ENCODE measurements at places on chromosomes 4 and X.

GRCh38 chr4:5211282-5211839 is 160.1 kb downstream of the STK32B start:
- DNase-seq, result no peak

DNA sequence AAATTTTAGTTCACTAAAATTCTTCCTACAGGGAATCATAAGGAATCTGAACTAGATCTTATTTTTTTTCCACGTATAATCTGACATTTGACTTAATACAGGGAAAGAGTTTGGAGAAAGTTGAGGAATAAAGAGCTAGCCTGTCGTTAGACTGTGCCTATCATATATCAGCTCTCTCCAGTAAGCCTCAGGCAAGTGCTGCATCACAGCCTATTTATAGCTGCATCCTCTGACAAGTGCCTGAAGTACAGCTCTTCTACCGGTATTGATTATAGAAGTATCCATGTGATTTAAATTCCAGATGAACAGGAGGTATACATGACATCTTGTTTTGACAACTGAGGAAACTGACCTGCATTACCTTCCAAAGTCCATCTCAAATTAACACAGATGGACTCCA is 248.9 kb downstream of the TLL1 start:
- DNase-seq, result no peak

GRCh38 chrX:83022020-83022419 is 486.1 kb upstream of the POU3F4 start:
- DNase-seq, result no peak

GRCh38 chr4:113781439-113782040 is 20.0 kb upstream of the CAMK2D start:
- DNase-seq, result no peak

DNA sequence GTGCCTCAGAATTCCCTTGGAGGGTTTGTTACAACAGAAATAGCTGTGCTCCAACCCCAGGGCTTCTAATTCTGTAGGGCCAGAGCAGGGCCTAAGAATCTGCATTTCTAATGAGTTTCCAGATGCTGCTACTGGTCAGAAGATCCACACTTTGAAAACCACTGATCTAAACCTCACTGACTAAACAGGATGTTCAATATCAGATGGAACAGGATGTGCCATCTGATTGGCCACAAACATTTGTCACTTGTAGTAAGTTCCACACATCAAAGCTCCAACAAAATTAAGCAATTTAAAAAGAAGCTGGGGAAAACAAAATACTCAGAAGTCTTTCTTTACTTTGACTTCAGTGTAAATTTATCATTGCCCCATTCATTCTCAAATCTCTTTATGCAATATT is 14.3 kb downstream of the CASK start:
- no peak for DNase-seq

- no peak for DNase-seq
These were observed 83.6 kb upstream of the GUCY1A1 start for GRCh38 chr4:155582971-155583437.

DNA sequence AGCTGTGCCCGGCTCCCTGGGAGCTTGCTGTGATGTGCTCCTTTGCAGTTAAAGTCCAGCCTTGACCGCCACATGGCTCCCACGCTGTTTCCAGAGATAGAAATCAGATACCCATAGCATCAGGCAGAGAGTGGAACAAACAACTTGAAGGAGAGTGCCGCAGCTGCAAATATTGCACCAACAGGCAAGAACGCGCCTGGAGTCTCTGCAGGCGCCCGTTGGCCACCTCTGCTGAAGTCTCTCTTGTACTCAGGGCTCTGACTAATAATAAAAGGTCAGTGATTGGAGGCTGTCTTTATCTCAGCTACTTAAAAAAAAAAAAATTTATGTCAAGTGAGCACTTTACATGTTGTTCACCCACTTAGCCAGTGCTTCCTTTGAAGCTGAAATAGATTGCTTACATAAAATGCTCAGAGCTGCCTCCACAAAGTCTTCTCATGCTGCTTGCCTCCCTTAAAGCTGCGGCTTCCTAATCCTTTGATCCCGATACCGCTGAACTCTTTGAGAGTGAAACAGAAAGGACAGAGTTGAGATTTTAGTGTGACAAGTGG is 30.9 kb upstream of the TENM3 start:
- DNase-seq, result peak; percentile 56

DNA sequence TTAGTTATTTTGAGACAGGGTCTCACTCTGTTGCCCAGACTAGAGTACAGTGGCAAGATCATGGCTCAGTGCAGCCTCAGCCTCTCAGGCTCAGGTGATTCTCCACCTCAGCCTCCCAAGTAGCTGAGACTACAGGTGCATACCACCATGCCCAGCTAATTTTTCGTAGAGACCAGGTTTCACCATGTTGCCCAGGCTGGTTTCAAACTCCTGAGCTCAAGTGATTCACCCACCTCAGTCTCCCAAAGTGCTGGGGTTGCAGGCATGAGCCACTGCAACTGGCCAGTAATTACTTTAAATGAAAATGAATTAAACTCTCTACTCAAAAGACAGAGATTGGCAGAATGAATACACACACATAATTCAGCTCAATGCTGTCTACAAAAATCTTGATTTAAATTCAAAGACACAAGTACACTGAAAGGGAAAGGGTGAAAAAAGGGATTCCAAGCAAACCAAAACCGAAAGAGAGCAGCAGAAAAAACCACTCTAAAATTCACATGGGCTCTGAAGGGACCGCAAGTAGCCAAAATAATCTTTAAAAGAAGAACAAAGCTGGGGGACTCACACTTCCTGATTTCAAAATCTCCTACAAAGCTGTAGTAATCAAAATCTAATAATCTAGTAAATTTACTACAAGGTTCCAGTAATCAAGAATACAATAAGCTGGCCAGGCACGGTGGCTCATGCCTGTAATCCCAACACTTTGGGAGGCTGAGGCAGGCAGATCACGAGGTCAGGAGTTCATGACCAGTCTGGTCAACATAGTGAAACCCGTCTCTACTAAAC is 11.8 kb upstream of the SPON2 start:
- DNase-seq, result no peak

DNA sequence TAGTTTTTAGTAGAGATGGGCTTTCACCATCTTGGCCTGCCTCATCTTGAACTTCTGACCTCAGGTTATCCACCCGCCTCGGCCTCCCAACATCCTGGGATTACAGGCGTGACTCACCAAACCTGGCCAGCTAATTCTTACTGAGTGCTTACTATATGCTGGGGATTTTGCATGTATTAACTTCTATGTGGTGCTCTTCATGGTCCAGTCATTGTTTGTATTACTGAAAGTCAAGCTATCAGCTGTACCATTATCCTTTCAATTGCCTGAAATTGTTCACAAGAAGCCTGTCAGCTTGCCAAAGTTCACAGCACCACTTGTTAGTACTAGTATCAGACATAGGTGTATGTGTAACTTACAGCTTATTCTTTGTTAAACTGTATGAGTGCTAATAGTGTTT is 1272.1 kb downstream of the ARAP2 start:
- DNase-seq, result no peak

DNA sequence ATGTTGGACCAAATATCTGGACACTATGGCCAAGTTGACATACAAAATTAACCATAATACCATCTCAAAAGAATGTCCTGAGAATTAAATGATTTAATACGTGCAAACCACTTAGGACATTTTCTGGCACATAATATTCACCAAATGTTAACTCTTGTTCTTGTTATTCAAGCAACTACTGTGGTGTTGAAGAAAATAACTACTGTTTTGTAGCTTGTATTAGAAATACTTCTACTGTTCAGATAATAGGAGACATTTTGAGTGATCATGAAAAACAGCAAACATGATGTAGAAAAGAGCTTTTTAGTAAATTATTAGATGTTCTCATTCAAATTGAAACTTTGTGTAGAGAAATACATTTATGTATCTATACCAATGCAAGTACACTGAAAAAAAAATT is 140.7 kb upstream of the SMIM31 start:
- DNase-seq, result no peak

GRCh38 chr4:182492423-182492822 is 249.2 kb downstream of the TENM3 start:
- no peak for DNase-seq

GRCh38 chr4:78004270-78004669 is 52.9 kb upstream of the FRAS1 start:
- no peak for DNase-seq

- no peak for DNase-seq
These were observed 17.8 kb downstream of the SCFD2 start for GRCh38 chr4:53348046-53348445.

DNA sequence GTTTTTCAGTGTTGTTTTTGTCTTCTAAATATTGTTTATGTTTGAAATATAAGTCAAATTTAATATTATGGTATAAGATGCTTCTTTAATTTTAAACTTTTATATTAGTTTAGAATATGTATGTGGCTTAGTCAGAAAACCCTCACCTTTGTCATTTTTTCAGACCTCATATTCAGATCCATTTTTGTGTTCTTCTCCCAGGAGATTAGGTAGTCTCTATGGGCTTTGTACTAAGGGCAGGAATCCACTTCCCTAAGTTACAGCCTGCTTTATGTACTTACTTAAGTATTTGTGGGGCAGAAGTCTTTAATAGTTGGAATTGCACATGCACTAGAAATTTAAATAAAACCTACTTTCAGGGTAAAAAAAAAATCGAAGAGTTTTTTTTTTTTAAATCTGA is 63.5 kb upstream of the TENM3 start:
- no peak for DNase-seq

GRCh38 chr4:155612074-155612473 is 54.6 kb upstream of the GUCY1A1 start:
- DNase-seq, result no peak

DNA sequence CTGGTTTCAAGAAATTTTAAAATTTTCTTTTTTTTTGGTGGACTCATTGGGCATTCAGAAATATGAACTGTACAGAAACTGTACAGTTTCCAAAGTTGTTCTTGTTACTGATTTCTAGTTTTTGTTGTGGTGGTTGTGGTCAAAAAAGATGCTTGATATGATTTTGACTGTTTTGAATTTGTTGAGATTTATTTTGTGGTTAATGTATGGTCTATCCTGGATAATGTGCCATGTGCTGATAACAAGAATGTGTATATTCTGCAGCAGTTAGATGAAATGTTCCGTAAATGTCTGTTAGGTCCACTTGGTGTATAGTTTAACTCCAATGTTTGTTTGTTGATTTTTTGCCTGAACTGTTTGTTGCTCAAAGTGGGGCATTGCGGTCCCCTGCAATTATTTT is 127.6 kb upstream of the NUDT6 start:
- DNase-seq, result no peak

DNA sequence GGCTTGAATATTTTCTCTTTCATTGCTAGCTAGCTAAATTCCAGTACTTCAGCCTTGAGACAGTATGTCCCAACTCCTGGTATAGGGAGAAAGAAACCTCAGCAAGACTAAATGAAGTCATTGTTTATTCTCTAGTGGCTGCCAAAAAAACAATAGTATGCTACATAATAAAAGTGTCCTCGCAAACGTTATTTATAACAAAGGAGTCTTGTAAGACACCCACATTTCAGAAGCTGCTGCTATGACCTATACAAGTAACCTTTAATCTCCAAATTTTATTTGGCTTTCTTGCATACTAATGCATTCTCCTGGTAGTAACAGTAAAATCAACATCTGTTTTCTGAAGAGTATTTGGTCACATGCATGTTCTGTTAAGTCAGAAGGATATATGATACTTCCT is 28.8 kb downstream of the NEK1 start:
- no peak for DNase-seq

- DNase-seq, result no peak
These were observed 80.1 kb downstream of the MED28 start for GRCh38 chr4:17694552-17694951.

GRCh38 chrX:11427453-11428071 is 134.3 kb downstream of the AMELX start:
- no peak for DNase-seq

GRCh38 chr4:48127682-48128404 is 6.2 kb downstream of the TXK start:
- no peak for DNase-seq

DNA sequence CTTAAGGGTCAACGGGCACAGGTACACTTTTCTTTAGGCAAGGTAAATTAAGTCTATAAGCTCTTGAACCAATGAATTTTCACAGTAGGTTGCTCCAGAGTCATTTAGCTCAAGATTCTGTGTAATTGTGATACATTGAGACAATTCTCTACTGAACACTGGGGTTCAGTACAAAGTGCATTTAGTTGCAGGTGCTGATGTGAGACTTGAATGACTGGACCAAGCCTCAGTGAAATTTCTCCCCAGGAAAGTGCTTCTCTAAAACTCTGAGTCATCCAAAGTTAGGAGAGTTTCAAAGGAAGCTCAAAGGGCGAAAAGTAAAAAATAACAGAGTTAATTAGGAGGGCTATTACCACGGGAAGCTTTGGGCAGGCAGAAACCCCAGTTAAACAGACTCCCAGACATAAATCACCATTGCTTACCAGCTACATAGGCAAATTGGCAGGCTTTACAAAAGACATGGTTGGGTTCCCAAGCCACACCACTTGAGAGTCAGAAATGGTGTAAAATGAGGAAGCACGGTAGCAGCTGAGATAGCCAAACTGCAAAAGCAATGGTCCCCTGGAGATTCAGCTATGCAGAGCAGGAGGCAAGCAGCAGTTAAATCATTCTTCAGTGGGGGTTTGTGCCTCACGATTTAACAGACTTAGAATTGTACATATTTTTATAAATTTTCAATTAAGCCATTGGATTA is 202.6 kb downstream of the PCDH19 start:
- no peak for DNase-seq

DNA sequence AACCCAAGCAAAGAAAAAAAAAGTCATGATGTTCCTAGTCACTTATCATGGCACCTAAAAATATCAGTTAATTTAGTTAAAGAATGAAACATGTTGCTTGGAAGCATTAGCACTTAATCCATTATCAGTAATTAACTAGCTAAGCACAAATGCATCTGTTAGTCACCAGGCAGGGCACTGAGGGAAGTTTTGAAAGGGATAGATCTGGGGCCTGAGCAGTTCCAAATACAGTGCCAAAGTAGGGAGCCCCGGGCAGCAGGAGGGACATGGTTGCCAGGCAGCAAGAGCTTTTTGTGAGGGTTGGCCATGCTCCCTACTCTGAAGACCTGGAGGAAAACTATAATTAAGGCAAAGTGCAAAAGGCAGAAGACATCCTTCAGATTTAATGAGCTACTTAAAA is 62.0 kb downstream of the PHKA1 start:
- DNase-seq, result no peak

DNA sequence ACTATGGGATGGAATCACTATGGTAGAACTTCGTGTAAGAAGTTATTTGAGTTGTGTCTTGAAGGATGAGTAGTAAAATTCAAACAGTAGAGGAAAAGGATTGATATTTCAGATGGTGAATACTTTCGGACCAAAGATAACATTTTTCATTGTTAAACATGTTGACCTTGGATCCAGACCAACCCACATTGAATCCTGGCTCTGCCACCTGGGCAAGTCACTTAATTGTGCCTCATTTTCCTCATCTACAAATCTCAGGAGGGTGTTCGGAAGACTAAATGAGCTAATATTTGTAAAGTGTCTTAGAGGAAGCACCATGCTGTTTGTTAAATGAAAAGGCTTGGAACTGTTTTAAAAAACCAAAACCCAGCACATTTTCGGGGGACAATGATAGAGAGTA is 1.4 kb upstream of the AIFM1 start:
- no peak for DNase-seq

GRCh38 chr4:148634476-148634875 is 192.3 kb upstream of the NR3C2 start:
- DNase-seq, result no peak

GRCh38 chrX:132651421-132652086 is 162.7 kb upstream of the MBNL3 start:
- no peak for DNase-seq

GRCh38 chr4:147456706-147457105 is 24.2 kb upstream of the EDNRA start:
- DNase-seq, result no peak

All from NCI-H1417 treated with DMSO at 0.1 percent for 48 hours (cell line).